ENCODE measurements at places on chromosomes 5 and 9.

DNA sequence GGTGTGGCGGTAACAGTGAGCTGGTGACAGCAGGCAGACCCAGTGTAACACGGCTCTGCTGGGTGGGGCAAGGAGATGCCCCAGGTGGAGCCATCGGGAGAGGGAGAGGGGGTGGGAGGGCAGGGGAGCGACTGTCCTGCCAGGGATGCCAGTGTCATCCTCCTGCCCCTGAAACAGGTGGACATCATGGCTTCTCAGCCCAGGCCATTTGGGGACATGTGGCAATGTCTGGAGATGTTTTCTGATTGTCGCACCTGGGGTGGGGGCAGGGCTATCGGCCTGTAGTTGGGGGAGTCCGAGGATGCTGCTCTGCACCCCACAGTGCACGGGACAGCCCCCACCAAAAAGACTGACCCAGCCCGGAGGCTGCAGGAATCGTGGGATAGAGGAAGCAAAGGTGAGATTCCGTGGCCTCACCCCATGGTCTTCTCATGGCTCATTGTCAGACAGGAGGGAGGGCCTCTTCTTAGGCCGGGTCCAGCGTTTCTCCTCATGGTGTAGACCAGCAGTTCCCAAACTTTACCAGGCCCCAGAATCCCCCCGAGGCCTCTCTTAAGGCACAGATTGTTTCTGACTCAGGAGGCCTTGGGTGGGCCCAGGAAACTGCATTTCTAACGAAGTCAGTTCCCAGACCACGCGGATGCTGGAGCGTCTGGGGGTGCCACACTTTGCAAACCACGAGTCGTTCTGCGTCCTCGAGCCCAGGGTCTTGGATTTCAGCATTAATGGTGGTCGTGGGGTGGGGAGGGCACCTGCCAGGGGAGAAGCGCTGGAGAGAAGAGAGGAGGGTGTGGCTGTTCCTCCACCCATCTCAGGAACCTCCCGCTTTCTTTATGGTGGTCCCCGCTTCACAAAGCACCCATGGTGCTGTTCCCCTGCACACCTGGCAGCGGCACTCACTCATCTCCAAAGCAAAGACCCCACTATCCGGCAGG, 11.0 kb downstream of the COL5A1 start:
- no peak for DNase-seq

GRCh38 chr9:137682428-137683105, 63.8 kb downstream of the EHMT1 start:
- no peak for DNase-seq

DNA sequence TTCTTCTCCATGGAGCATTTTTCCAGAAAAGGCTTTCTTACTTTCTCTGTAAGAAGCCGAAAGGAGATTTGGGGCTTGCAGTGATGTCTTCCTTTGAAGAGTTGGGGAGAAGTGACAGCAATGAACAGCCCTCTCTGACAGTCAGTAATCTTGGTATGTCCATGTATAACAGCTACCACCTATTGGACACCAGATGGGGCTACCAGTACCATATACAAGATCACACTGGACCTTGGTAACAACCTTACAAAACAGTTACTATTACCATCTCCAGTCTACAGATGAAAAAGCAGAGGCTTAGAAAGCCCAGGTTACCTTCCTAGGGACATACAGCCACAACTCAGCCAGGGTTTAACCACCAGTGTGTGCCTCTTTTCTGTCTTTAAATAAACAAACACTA, 272.7 kb upstream of the TRPC7 start:
- DNase-seq = no peak

DNA sequence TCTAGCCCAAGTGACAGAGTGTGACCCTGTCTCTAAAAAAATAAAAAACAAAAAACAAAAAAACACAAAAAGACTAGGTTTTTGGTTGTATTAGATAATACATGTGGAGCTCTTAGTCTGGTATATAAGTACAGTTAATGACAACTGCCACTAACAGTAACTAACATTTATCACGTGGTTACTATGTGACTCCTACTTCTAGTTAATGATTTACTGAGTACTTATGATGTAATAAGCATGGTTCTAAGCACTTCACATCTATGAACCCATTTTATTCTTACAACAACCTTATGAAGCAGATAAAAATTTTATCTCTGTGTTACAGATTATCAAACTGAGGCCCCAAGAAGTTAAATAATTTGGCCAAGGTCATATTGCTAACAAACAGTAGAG, 6.1 kb upstream of the TMEFF1 start:
- DNase-seq = no peak

GRCh38 chr5:74306845-74307244, 333.7 kb downstream of the ENC1 start:
- DNase-seq = no peak

- DNase-seq = peak; percentile 29
Measured at GRCh38 chr5:149320791-149321330, 24.4 kb upstream of the GRPEL2 start.

DNA sequence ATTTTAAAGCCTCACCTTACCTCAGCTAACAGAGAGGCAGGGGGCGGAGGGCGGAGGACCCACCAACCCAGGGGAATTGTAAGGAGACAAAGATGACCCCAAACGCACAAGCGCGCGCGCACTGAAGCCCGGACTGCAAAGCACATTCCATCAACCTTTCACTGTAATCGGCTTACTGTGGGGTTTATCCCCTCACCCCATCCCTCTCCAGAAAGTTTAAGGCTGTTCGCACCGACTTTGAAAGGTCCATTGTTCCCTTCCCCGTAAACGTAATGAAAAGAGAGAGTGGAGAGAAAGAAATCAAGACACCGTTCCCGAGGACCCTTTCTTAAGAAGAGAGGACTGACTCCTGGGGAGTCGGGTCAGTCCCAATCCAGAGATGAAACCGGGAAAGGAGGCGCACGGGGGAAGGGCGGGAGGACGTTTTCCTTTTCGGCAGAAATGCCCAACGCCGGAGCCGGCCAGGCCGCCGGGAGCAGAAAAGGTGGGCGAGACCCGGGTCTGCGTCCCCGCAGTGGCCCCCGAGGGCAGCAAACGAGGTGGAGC, 464 bp downstream of the CEMIP2 start:
- DNase-seq = no peak

- no peak for DNase-seq
Measured at GRCh38 chr9:70672161-70672649, 257.7 kb upstream of the KLF9 start.

DNA sequence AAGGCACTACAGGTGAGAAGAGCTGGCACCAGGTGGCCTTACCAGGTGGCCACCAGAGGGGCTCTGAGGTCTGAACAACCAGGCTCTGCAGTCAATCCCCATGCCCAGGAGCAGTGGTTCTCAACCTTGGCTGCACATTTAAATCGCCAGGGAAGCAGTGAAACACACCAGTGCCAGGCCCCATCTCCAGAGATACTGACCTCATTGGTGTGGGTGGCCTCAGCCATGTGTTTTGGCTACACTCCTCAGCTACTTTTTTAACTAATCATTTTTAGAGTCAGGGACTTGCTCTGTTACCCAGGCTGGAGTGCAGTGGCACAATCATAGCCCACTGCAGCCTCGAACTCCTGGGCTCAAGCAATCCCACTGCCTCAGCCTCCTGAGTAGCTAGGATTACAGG, 56.0 kb downstream of the GABBR2 start:
- no peak for DNase-seq

GRCh38 chr5:171261361-171261760, 47.7 kb upstream of the TLX3 start:
- DNase-seq = no peak
